NCI-H1105 (cell line): ENCODE measurements at places on chromosomes 1 and 21.

GRCh38 chr1:205108464-205108863 is 13.3 kb downstream of the RBBP5 start:
- DNase-seq, result no peak

DNA sequence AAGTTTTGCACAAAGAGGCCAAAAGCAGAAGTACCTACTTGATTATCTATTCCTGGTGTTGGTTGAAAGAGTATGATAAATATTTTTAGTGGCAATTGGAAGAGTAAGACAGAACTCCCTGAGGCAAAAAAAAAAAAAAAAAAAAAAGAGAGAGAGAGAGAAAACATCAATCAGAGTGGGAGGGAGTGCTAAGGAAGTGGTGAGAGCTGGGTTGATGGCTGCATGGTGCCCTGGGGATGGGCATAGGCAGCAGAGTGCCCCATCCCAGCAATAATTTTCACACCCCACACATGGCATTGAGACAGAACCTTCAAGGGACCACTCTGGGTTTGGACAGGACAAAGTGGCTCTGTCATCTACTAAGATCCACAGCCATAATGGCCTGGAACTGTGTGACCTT is 59.4 kb upstream of the FAM20B start:
- DNase-seq, result no peak

DNA sequence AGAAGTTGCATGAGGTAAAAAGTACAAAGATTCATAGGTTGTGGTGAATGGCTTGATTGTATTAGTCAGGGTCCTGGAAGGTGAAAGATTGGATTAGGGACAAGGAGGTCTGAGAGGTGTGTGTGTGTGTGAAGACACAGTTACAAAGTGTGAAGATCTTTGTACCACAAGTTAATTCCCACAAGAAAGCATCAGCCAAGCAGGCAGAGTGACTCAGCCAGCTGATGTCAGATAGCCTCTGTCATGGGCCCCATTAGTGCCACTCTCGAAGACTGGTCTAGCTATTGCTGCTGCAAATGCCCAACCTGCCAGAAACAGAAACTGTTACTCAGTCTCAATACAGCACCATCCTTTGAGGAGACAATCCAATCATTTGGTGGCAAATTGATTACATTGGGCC is 96.5 kb downstream of the DTL start:
- DNase-seq, result no peak

- DNase-seq, result no peak
These were observed 64.9 kb downstream of the TAS1R2 start for GRCh38 chr1:18794561-18794960.

- no peak for DNase-seq
These were observed 234.3 kb downstream of the CAMTA1 start for GRCh38 chr1:7019510-7019909.

DNA sequence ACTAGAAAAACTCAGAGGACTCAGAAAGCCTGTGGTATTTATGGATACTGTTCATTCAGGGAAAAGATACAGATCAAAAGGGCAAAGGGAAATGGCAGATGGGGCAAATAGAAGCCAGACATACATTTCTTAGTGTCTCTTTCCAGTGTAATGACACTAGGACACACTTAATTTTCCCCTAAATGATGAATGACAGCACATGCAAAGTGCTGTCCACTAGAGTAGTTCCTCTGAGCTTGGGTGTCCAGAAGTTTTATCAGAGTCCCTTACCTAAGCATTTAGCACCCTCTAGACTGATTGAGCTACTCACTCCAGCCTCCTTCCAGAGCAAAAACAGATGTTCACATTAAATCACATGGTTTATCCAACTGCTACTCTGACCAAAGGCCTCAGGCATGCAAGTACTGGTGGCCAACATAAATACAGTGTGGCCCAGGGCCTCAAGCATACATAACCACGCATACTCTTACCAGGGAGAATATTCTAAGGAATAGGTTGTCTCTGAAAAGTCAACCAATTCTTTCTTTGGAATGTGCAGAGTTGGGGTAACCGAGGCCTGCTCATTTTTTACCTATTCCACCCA is 166.9 kb downstream of the NCAM2 start:
- DNase-seq, result no peak

GRCh38 chr21:33264561-33264960 is 1.6 kb upstream of the IL10RB start:
- DNase-seq, result no peak
